NT2/D1 (cell line): ENCODE measurements at places on chromosomes 11 and 22.

- DNase-seq, result no peak
Observed at GRCh38 chr22:29838599-29838956, 504 bp upstream of the ASCC2 start.

DNA sequence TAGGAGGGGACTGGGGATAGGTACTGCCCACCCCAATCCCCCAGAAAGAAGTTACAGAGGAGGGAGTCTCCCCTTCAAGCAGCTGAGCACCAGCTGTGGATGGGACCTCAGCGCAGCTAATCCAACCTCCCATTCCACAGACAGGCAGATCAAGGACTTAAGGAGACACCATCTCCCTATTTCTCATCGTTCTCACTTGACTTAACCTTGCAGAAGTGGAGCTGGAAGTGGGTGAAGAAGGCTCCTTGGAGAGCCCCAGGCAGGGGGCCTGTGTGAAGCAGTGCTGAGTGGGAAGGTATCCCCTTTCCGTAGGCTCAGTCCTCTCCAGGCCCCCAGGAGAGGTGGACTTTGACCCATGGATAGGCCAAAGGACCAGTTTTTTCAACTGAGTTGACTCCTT is 27.3 kb downstream of the USP35 start:
- no peak for DNase-seq

GRCh38 chr22:30284666-30285065 is 4.6 kb downstream of the CASTOR1 start:
- no peak for DNase-seq

GRCh38 chr11:61034704-61035525 is 63.4 kb downstream of the CD6 start:
- no peak for DNase-seq

GRCh38 chr11:117814766-117815261 is 9.7 kb downstream of the FXYD2 start:
- DNase-seq, result peak; percentile 63

GRCh38 chr11:127247261-127247851 is 246.8 kb upstream of the KIRREL3 start:
- DNase-seq, result peak; percentile 16
